Ecto neural progenitor cell (in vitro differentiated cells): ENCODE measurements at places on chromosomes 6 and 20.
A peak's percentile ranks its signal among the peaks of the same experiment; 100 is the strongest.

DNA sequence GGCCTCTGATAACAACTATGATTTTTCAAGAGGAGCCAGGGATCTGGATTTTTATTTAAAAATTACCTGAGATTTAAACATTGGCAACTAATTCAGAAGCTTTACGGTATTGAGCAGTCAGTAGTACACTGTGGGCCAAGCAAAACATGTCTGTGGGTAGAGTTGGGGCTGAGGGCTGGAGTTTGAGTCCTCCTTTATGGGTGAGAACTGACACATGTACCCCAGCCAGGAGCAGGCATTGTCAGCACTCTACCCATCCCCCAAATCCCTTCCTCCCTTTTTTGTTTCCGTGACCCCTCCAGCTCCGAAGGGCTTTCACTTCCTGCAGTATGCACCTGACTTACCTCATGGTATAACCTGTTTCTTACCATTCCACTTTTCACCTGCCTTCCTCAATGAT, 131.4 kb downstream of the SNX5 start:
- no peak for DNase-seq

DNA sequence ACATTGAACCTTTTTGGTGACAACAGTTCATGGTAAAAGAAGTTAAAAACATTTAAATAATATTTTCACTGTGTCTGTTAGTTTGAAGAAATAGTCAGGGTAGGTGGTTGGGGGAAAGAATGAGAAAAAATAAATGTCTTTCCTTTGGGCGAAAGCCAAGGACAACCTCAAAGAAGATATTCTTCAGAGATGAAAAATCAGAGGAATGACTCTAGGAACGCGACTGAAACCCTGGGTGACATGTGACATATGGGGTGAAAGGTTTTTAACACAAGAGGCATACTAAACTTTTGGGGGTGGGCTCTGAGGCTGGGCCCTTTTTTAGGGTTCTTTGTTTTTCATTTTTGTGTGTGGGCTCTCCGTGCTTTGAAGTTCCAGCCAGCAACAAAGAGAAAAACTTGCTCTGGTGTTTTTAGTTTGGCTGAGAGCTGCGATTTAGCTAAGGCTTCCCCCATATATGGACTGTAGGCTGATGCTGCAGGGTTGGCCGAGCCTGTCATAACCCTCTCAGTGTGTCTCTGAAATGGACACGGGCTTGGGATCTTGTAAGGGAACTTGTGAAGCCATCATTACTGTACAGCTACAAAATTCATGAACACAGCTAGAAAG, 610.1 kb upstream of the ARID1B start:
- DNase-seq = no peak

- peak; percentile 63 for DNase-seq
Measured at GRCh38 chr6:29685718-29686326, 4.9 kb upstream of the ZFP57 start.

- DNase-seq = peak; percentile 48
Measured at GRCh38 chr6:34151321-34152041, 5.6 kb upstream of the GRM4 start.

DNA sequence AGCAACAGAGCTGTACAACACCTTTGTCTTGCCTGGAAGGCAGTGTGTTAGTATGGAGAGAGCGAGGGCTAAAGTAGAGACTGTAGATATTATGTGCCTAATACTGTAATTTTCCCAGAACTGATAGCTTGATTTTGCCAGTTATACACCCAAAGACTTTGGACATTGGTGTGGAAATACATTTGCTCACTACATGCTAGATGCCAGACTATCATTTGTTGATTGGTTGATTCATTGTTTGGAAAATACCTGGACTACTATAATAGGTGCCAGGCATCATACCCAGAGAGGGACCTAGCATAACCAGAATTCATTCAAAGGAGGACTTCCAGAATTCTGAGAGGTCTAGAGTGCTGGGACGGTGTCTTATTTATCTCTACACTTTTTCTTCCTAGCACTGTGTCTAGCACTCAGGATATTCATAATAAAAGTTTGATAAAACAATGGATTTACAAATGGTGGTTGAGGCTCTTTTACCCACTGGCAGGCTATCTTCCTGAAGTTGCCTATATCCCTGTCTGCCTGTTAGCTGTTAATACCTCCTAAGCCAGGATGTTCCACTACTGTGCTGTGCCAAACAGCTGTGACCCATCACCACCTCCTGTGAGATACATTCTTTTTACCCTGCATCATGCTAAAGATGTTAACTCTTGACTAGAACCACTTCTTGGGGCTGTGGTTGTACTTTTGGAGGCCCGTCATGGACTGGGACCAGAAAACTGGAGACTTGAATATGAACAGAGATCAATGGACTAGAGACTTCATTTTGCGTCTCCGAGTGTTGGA, 72.2 kb upstream of the FUCA2 start:
- DNase-seq = no peak

GRCh38 chr20:57672164-57672563, 37.7 kb downstream of the PMEPA1 start:
- no peak for DNase-seq

GRCh38 chr6:14897831-14898230, 348.0 kb upstream of the JARID2 start:
- DNase-seq = no peak

- no peak for DNase-seq
Measured at GRCh38 chr6:144997996-144998395, 712.9 kb downstream of the UTRN start.
